ENCODE measurements at places on chromosomes 1 and 21. TPM values are rescaled to one million over a fixed set of nuclear protein-coding genes. Genes with fewer than 3 reads are reported as not detected.

Gene AIM2
- not detected for total RNA-seq

Gene STUM
- total RNA-seq = not detected

Gene VAV3
- total RNA-seq = 0.41 TPM

Gene ARMH1
- 0.66 TPM for total RNA-seq

Gene RAD54L
- 11.2 TPM for total RNA-seq

Gene AMY1A
- not detected for total RNA-seq
